ENCODE measurements at places on chromosomes 6 and 20.

DNA sequence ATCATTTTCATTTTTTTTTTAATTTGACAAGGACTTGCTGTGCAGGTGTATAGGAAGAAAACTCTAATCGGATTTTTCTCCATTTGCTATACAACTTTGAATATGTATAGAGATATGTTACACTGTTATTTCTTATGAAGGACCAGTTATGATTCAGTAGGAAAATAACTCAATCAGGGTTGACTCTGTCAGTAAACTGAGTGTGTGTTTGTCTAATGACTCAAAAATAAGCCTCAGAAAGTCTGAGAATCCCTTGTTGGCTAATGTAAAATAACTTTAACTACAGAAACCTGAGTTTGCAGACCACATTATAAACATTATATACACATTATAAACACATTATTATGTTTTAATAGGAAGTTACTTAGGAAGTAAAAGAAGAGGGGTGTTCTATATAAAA is 352.6 kb downstream of the RIMS1 start:
- no peak for DNase-seq

- no peak for DNase-seq
Observed at GRCh38 chr6:13368731-13369115, 40.4 kb upstream of the TBC1D7 start.

DNA sequence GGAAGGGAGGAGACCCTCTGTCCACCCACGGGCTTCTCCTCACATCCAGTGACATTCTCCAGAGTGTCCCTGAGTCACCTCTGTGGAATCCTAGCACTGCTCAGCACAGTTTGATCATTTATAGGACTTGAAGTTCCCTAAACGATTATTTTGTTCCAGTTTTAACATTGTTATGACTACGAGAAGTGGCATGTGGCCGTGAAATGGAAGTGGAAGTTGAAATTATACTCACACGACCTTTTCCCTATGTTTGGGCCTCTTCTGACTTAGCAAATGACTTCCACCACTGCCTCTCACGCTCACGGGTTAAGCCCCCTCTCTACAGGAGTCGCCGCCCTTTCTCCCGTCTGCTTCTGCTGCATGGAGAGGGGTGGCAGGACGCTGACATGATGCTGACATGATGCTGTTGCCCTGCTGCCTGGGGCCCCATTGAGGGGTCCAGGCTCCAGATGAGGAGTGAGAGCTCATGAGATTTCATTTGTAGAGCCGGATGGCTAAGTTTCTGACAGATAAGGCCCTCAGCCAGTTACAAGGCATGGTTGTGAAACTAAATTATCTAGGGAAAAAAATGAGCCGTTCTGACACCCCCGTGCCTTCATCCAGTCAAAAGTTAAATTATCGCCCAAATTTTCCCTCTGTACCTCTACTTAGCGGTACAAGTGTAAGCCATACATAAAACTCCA is 153.6 kb upstream of the UST start:
- DNase-seq: no peak

DNA sequence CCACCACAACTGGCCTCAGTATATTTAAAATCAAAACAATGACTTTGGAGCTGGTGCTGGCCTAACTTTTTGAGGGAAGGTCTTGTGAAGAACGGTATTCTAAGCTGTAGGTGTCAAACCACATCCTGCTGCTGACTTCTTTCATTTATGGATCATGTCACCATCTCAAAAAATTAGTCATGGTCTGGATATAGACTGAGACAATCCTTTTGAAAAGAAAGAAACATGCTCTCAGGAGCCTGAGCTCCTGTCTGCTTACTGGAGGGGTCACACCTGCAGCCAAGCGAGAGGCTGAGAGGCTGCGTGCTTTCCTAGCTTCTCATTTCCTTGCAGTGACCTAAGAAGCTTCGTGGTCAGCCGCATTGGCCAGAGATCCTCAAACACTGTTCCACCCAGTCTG is 55.2 kb downstream of the TIAM2 start:
- DNase-seq: no peak

DNA sequence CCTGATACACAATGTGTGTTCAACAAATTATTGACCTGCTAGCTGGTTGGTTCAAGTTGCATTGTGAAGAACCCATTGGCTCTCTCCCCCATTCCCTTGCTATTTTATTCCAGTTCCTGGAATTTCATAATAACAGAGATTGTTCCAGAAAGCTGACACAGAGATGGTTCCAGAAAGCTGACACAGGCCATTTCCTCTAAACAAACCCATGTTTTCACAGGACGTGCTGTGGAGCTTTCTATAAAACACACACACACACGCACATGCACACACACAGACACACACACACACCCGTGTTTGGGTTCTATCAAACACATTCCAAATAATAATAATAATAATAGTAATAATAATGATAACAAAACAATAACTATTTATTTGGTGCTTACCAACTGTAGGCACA is 259.1 kb downstream of the CLIC5 start:
- no peak for DNase-seq

- DNase-seq: no peak
Observed at GRCh38 chr20:59560588-59561227, 43.6 kb upstream of the PHACTR3 start.

- DNase-seq: no peak
Observed at GRCh38 chr20:43988867-43989266, 74.2 kb downstream of the TOX2 start.

GRCh38 chr6:85961746-85962145 is 319.1 kb upstream of the SYNCRIP start:
- DNase-seq: no peak

- no peak for DNase-seq
Observed at GRCh38 chr6:2396042-2396657, 150.7 kb upstream of the GMDS start.

DNA sequence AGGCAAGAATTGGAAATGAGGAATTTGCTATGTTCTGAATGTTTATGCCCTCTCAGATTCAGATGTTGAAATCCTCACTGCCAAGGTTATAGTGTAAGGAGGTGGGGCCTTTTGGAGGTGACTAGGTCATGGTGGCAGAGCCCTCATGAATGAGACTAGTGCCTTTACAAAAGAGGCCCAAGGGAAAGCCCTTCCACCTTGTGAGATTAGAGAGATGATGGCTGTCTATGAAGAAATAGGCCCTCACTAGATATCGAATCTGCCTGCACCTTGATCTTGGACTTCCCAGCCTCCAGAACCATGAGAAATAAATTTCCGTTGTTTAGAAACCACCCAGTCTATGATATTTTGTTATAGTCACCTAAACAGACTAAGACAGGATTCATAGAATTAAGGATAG is 10.4 kb downstream of the ASIP start:
- no peak for DNase-seq

GRCh38 chr6:119028091-119028490 is 50.4 kb downstream of the FAM184A start:
- no peak for DNase-seq

DNA sequence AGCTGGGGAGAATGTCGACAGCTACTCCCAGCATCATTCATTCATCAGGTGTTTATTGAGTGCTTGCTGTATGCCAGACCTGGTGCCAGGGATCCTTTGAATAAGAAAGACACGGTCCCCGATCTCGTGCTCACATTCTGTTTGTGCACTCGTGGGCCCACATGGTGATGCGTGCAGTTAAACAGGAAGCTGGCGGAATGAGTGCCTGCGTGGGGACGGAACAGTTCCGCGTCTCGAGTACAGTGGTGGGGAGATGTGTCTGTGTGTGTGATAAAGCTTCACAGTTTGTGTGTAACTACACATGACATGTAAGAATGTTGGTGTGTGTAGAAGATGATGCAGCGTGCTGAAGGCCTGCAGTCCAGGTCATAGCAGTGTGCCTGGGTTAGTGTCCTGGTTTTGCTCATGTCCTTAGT is 6.5 kb downstream of the RBM38 start:
- DNase-seq: no peak

DNA sequence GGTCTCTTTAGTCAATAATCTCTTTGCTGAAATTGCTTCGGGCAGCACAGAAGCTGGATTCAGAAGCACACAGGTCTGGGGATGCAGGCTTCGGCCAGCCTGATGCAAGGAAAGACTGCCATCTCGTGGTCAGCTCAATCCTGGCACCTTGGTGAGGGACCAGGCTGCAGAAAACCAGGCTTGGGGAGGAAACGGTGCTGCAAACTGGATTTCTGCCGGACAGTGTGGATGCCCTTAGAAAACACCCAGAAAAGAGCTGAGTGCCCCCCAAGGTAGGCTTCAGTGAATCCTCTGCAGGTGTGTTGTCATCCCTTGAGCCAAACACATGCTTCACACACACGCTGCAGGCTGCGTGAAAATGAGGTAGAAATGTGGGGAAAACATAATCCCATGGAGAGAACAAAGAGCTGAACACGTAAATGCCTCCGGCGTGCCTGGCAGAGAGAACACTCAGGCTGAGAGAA is 89.8 kb upstream of the PAX1 start:
- peak; percentile 37 for DNase-seq

DNA sequence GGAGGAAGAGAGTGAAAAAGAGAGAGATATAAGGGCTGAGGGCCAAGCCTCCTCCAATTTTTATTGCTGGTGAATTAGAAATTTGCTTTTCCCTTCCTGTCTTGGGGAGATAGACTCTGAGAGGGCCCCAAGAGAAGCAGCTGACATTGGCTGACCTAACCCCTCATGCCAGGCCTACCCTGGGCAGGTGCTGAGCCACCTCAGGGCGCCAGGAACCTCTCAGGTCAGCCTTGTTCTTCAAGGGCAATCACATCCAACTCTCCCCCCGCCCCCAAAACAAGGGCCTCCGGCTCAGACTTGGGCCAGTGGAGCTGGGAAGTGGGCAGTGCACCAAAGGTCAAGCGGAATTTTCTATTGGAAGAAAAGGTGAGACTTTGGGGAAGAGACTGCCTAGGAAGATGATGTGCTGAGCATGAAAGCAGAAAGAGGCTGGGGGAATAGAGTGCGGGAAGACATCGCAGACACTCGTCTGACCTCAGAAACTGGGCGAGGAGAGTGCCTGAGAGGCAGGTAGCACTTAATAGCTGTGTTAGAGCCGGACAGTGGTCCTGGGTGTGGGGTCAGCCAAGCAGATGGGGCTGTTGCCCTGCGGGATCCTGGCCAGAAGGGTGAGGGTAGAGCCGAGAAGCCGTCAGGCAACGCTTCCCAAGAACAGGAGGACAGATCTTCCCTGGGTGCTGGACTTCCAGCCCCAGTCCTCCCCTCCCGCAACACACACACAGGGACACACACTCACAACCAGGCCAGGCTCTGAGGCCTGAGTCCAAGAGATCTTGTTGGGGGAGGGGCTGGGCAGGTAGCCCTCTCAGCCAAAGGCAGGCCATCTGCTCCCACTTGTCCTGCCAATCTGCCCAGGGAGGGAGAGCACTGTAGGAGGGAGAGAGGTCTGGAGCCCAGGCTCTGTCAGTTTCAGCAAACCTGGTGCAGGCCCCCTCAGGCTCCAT is 3.7 kb upstream of the FASTKD5 start:
- DNase-seq: no peak

DNA sequence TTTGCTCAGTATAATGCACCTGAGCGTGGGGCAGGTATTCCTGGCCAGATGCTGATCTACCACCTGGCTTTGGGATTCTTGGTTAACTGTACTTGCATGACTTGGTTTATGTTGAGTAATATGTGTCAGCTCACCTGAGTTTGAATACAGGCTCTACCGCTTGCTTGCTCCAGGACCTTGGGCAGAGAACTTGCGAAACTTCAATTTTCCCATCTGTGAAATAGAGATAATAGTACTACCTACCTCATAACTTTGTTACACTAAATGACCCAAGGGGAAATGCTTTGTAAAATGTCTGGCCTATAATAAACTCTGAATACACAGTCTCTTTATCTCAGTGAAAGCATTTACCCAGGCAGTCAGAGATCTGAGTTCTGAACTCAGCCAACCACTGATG is 51.8 kb downstream of the SCAND1 start:
- DNase-seq: no peak

DNA sequence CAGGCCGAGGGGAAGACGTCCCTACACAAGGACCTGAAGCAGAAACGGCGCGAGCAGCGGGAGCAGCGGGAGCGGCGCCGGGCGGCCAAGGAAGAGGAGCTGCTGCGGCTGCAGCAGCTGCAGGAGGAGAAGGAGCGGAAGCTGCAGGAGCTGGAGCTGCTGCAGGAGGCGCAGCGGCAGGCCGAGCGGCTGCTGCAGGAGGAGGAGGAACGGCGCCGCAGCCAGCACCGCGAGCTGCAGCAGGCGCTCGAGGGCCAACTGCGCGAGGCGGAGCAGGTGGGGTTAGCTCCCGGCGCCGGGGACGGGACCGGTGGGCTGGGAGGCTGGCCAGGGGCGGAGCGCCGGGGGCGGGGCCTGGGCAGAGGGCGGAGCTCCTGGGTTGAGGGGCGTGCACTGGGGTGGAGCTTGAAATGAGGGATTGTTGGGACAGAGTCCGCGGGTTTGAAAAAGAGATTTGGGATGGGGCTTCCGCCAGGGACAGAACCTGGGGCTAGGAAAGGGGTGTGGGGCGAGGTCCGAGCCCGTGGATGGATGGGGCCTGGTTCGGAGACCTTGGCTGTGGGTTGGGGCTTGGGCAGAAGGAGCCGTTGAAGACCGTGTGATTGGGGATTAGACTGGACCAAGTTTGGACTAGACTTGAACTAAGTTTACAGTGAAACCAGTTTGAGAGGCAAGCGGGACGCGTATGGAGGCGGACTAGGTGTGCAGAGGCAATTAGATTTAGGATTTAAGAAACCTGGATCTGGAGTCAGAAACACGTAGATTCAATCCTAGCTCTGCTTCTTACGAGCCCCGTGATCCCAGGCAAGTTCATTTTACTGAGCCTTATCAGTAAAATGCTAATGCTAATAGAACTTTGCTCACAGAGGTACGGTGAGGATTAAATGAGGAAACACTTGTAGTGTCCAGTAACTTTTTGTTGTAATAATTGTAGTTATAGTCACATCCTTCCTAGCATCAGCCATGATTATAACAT is 20.9 kb downstream of the DEF6 start:
- no peak for DNase-seq

GRCh38 chr6:170497841-170498301 is 55.2 kb downstream of the PSMB1 start:
- no peak for DNase-seq

DNA sequence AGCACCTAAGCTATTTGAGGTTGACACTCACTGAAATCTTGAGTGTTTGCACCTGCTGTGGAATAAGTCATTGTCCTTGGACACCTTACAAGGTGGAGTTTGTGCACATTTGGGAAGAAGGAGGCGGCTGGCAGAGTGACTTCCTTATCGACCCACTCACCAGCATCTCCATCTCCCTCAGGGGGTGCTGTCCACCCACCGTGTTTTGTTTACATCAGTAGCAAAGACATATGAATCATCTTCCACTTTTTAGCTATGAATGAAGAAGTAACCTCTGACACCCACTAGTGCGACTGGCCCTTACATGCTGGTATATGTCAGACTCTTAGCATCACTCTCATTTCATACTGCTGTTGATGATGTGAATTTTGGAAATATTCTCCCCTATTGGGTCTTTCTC is 119.5 kb upstream of the SGK1 start:
- DNase-seq: no peak

GRCh38 chr20:62500237-62500864 is 24.6 kb upstream of the GATA5 start:
- DNase-seq: peak; percentile 77
